ENCODE measurements at places on chromosomes 6 and 20.

GRCh38 chr6:157224178-157224950 is 99.0 kb downstream of the TMEM242 start:
- peak; percentile 72 for ATAC-seq
- no peaks in the 10 kb centered on the region for H3K36me3 ChIP-seq
- peaks cover 46% of the 10 kb centered on the region for H3K4me1 ChIP-seq

DNA sequence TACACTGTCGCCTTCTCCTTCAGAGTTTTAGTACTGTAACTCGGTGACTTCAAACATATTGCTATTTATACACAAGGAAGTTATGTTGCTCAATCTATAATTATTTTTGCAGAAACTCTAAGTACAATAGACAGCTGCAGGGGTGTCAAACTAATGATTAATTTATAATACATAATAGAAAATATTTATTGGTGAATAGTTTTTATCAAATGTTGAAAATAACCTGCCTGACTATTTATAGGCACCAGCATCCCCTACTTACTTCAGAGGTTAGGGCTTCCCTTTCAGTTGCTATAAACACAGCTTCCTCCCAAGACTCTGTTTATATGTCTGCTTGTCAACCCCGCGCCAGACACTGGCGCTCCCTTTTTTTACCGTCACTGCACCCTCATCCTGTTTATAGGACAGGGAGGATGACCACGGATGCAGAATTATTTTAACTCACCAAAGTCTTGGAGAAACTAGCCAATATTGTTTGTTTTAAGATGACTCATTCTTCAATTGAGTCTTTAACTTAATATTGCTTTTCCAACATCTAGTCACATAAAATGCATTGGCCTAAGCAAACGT is 225.0 kb downstream of the ALDH8A1 start:
- peaks cover 12% of the 10 kb centered on the region for H3K27me3 ChIP-seq
- no peaks in the 10 kb centered on the region for H3K4me1 ChIP-seq
- ATAC-seq: no peak
- no peak overlapping the region for H3K27ac ChIP-seq
- H3K36me3 ChIP-seq: no peaks in the 10 kb centered on the region

- H3K27ac ChIP-seq: no peak overlapping the region
- ATAC-seq: no peak
- H3K36me3 ChIP-seq: no peaks in the 10 kb centered on the region
- H3K27me3 ChIP-seq: no peaks in the 10 kb centered on the region
Observed at GRCh38 chr20:9736373-9736772, 102.5 kb downstream of the PAK5 start.

DNA sequence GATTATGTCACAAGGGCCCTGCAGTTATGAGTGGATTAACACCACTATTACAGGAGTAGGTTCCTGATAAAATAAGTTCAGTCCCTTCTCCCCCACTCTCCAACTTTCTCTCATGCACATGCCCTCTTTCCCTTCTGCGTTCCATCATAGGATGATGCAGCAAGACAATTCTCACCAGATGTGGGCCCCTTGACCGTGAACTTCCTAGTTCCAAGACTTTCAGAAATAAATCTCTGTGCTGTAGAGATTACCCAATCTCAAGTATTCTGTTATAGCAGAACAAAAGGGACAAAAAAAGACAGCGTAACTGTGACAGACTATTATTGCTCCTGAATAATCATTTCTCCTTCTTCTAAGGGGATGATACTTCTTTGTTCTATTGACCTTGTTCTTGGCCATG is 33.8 kb upstream of the TMEM244 start:
- peaks cover 15% of the 10 kb centered on the region for H3K4me1 ChIP-seq
- no peak overlapping the region for H3K27ac ChIP-seq
- no peaks in the 10 kb centered on the region for H3K27me3 ChIP-seq
- no peak for ATAC-seq
- H3K36me3 ChIP-seq: no peaks in the 10 kb centered on the region

DNA sequence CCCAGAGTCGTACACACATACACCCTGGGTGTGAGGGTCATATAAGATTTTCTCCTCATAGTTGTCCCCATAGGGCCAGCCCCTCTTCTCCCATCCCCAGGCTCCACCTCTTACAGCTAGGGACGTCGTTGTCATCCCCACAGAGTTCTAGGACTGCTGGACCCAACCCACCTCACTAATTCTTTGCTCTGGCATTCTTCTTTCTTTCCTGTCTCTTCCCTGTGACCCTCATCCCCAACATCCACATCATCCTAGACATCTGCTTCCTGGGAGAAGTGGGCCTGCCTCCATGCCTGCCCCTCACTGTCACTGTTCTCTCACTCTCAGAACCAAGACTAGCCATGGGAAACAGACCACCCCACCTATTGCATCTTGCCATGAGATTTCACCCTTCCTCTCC is 1.1 kb downstream of the PSMF1 start:
- peak overlapping the region; percentile 85 for H3K27ac ChIP-seq
- peaks cover 29% of the 10 kb centered on the region for H3K36me3 ChIP-seq
- peaks cover 66% of the 10 kb centered on the region for H3K4me1 ChIP-seq

- ATAC-seq: no peak
- peak overlapping the region; percentile 31 for H3K27ac ChIP-seq
- H3K27me3 ChIP-seq: peaks cover 21% of the 10 kb centered on the region
Observed at GRCh38 chr20:17875981-17876385, 92.6 kb downstream of the SNX5 start.

- no peak overlapping the region for H3K4me3 ChIP-seq
- peaks cover 32% of the 10 kb centered on the region for H3K36me3 ChIP-seq
- peaks cover 34% of the 10 kb centered on the region for H3K4me1 ChIP-seq
- no peak overlapping the region for H3K27ac ChIP-seq
- ATAC-seq: no peak
- H3K27me3 ChIP-seq: no peaks in the 10 kb centered on the region
Observed at GRCh38 chr6:3740551-3741476, 10.7 kb downstream of the PXDC1 start.

- peak overlapping the region; percentile 82 for H3K27ac ChIP-seq
- peak overlapping the region; percentile 76 for H3K4me3 ChIP-seq
- peaks cover 15% of the 10 kb centered on the region for H3K4me1 ChIP-seq
- no peaks in the 10 kb centered on the region for H3K27me3 ChIP-seq
Observed at GRCh38 chr6:158939255-158940159, 60.5 kb downstream of the RSPH3 start.

DNA sequence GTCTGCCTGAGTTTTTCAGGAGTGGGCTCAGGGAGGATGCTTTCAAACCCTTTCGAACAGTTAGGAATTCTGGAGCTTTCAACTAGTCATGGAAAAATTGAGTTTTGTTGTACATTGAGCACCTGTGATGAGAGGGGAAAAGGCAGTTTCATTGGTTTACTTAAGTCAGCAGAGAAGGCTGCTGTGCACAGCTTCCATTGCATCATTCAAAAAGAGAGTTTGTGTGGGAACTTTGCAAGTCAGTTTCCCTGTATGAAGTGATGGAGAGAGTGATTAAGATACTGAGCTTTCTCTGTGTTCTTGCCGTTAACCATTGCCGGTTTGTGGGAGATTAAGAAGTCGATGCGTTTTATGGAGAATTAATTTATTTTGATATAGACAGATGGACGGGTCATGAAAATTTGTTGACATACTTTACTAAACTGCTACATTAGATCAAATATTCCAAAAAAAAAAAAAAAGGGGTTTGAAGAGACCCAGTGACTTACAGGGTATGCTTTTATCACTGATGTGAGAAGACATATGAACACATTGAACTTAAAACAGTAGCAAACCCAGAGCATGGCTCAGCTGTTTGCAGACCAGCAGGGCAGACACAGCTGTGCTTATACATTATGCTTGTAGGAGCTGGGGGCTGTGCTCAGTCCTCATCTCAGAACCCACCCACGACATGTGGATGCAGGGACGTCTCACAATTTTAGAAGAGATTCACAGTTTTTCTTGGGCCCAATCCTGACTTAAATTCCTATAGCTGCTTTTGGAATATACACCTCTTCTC is 234.1 kb downstream of the SOX4 start:
- H3K4me3 ChIP-seq: no peak overlapping the region
- no peak for ATAC-seq
- no peaks in the 10 kb centered on the region for H3K36me3 ChIP-seq
- H3K27ac ChIP-seq: no peak overlapping the region
- no peaks in the 10 kb centered on the region for H3K4me1 ChIP-seq
- H3K27me3 ChIP-seq: no peaks in the 10 kb centered on the region

- H3K4me3 ChIP-seq: no peak overlapping the region
- H3K36me3 ChIP-seq: no peaks in the 10 kb centered on the region
- no peak for ATAC-seq
- H3K27me3 ChIP-seq: peaks cover 15% of the 10 kb centered on the region
- H3K27ac ChIP-seq: no peak overlapping the region
Observed at GRCh38 chr6:53961679-53962370, 149.4 kb upstream of the MLIP start.

DNA sequence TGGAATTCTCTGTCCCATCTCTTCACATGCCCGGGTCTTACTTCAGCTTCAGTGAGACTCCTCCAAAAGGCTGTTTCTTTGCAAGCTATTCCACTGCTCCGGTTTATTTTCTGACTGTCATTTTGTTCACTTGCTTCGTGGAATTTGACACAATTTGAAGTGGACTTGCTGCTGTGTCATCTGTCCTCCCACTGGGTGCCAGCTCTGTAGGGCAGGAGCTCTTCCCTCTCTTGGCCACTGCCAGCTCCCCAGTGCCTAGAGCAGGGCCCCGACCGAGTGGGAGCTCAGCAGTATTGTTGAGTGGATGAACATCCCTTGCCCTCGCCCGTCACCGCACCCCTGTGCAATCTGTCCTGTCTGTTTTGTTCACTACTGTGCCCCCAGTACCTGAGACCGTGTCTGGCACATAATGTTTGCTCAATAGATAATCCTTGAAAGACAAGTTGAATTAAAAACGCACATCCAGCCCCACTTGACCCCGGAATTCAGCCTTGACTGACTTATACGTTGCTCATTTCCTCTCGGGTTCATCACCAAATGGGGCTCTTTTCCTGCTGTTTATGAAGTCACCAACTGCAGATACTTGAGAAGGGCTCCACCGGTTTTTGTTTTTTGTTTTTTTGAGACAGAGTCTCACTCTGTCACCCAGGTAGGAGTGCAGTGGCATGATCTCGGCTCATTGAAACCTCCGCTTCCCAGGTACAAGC is 170.3 kb upstream of the KCNG1 start:
- H3K27me3 ChIP-seq: peaks cover 35% of the 10 kb centered on the region
- no peak overlapping the region for H3K27ac ChIP-seq
- no peaks in the 10 kb centered on the region for H3K36me3 ChIP-seq
- no peak overlapping the region for H3K4me3 ChIP-seq
- ATAC-seq: no peak

- no peaks in the 10 kb centered on the region for H3K4me1 ChIP-seq
- H3K27me3 ChIP-seq: peaks cover 14% of the 10 kb centered on the region
- no peak for ATAC-seq
- H3K4me3 ChIP-seq: no peak overlapping the region
Observed at GRCh38 chr20:53180928-53181362, 208.8 kb downstream of the TSHZ2 start.

GRCh38 chr20:53831228-53831627 is 237.6 kb upstream of the ZNF217 start:
- peak overlapping the region; percentile 94 for H3K27ac ChIP-seq
- no peak for ATAC-seq
- H3K4me3 ChIP-seq: no peak overlapping the region
- H3K27me3 ChIP-seq: no peaks in the 10 kb centered on the region
- H3K36me3 ChIP-seq: peaks cover 8% of the 10 kb centered on the region
- peaks cover 84% of the 10 kb centered on the region for H3K4me1 ChIP-seq

DNA sequence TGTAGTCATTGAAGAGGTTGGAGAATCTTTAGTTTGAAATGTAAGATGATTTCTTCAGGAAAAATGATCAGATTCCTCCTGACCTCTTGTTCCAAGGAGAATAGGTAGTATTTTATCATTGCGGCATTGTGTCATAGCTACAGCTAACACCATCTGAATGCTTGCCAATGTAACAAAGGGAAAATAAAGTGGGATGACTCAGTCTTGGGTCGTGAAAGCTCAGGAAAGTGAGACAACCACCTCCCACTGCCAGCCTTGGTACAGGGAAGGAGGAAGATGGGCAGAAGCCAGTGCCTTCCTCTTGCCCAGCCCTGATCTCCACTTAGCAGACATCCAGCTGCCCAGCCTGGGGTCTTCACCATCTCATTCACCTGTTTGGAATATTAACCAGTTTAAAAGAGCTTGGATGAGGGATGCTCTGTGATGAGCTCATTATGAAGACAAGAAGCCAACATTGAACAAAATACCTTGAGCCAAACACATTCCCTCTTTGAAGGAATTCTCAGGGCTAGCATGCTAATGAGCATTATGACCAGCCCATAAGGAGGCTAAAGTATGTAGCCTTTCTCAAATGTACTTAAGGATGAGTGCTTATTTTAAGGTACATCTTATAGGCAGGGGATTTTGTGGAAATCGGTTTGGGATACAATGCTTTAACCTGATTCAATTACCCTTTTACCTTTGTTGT is 40.0 kb upstream of the APCDD1L start:
- H3K27me3 ChIP-seq: peaks cover 48% of the 10 kb centered on the region
- ATAC-seq: no peak
- no peaks in the 10 kb centered on the region for H3K36me3 ChIP-seq

DNA sequence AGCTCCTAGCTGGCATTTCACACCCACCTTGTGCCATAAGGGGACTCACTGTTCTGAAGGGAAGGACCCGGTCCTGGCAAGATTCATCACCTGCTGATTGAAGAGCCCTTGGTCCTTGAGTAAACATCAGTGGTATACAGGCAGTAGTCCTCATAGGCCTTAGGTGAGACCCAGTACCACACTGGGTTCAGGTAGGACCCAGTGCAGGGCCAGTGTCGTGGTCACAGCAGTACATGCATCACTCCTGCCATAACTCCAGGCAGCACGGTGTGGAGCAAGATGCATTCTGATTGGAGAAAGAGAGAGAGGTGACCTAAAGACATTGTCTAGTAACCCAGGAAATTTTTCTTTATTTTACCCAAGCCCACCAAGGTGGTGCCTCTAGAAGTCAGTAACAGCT is 49.1 kb upstream of the THBS2 start:
- no peak overlapping the region for H3K27ac ChIP-seq
- no peaks in the 10 kb centered on the region for H3K4me1 ChIP-seq
- H3K4me3 ChIP-seq: no peak overlapping the region
- peaks cover 42% of the 10 kb centered on the region for H3K27me3 ChIP-seq
- no peak for ATAC-seq
- H3K36me3 ChIP-seq: peaks cover 6% of the 10 kb centered on the region

DNA sequence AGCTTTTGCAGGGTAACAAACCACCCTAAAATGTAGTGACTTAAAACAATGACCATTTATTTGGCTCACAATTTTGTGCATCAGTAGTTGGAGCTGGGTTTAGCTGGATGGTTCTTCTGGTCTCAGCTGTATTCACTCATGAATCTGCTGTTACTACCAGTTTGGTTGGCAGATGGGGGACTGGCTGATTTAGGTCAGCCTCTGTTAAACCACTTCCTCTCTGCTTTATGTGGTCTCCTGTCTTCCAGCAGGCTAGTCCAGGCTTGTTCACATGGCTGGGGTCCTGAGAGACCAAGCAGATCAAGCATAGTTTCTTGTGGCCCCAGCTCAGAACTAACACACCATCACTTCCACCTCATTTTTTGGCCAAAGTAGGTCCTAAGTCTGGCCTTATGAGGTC is 67.2 kb upstream of the LAMP5 start:
- H3K27me3 ChIP-seq: no peaks in the 10 kb centered on the region
- no peaks in the 10 kb centered on the region for H3K4me1 ChIP-seq
- H3K4me3 ChIP-seq: no peak overlapping the region
- H3K27ac ChIP-seq: no peak overlapping the region
- no peaks in the 10 kb centered on the region for H3K36me3 ChIP-seq

GRCh38 chr20:37413023-37413334 is 67.0 kb downstream of the SRC start:
- H3K36me3 ChIP-seq: no peaks in the 10 kb centered on the region
- H3K27me3 ChIP-seq: peaks cover 14% of the 10 kb centered on the region
- no peak overlapping the region for H3K4me3 ChIP-seq
- H3K4me1 ChIP-seq: peaks cover 16% of the 10 kb centered on the region
- no peak for ATAC-seq
